Stimulated activated CD8-positive, alpha-beta memory T cell treated with anti-CD3 and anti-CD28 coated beads, Interleukin-15, amount 100 ng/mL, for 48 hours (primary cell): ENCODE measurements at places on chromosomes 1 and 21.

DNA sequence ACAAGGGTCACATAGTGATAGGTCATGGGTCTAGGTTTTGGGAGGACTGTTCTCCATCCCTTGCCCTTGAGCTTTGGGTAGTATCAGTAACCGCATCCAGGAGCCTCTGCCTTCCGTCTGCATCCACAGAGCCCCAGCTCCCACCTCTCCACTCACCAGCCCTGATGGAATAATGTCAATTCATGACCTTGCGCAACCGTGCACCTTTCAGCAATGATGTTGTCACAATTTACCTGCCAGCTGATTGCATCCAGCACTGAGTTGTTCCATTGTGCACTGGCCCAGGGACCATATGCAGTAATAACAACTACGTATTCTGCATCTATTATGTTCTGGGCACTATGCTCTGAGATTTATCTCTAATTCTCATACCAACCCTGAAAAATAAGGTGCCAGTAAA lies 1.4 kb downstream of the CAPN8 start:
- no peak for DNase-seq

- no peak for DNase-seq
Observed at GRCh38 chr1:216825557-216825956, 102.3 kb upstream of the ESRRG start.

DNA sequence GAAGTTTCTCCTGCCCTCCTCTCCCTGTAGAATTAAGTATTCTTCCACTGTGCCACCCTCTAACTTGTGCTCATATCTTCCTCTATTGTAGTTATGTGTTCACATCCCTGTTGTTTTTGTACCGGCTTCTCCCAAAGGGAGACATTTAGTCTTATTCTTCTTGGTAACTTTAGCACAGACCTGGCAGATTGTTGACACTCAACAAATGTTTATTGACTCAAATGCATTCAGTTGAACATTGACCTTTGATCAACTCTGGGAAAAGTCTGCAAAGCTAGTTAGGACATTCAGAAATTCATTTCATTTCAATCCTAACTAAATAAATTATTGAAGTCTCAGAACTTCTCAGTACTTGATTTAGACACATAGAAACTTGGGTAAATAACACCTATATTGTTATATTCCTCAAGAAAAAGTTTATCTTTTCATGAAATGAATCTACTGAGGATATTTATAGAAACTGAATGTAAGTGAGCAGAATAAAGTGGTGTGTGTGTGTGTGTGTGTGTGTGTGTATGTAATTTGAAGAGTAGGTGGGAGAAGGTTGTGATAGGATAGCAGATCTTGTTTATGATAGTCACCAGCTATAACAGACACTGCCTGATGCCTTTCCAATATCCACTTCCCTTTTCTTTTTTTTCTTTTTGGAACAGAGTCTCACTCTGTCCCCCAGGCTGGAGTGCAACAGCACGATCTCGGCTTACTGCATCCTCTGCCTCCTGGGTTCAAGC lies 872.4 kb upstream of the CXADR start:
- no peak for DNase-seq

DNA sequence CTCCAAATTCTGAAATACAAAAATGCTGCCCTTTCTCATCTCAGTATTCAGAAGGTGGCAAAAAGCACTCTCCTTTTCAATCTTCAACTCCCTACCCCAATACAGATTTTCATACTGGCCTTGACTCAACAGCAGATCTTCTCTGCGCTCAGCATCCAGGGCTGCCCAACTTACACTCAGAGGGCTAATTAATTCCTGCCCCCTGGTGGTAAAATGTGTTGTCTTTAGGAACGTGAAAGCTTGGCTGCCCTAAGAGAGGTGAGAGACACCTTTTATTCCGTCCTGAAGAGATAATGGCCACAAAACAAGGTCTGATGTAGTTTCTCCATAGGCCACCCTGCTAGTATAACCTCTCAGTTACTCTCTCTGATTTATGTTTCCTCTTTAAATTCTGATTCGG lies 25.0 kb downstream of the KRTAP24-1 start:
- DNase-seq = no peak

DNA sequence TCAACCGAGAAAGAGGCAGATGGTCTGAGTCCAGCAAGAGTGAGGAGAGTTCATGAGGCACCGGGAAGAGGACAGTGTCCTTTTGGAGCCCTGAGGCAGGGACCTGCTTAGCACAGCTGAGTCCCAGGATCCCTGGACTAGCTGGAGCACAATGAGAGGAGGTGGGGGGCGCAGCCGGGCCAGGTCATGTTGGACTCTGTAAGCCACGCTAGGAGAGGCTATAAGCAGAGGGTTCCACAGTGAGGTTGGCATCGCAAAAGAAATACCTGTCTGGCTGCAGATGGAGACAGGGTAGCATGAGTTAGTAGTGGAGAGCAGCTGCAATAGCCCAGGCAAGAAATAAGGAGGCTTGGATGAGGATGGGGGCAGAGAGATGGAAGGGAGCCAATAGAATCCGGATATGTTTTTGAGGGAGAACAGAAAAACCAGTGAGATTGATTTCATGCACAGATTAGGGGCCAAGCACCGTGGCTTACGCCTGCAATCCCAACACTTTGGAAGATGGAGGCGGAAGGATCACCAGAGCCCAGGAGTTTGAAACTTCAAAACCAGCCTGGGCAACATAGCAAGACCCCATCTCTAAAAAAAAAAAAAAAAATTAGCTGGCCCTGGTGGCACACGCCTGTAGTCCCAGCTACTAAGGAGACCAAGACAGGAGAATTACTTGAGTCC lies 98.2 kb downstream of the DHRS3 start:
- DNase-seq = no peak

DNA sequence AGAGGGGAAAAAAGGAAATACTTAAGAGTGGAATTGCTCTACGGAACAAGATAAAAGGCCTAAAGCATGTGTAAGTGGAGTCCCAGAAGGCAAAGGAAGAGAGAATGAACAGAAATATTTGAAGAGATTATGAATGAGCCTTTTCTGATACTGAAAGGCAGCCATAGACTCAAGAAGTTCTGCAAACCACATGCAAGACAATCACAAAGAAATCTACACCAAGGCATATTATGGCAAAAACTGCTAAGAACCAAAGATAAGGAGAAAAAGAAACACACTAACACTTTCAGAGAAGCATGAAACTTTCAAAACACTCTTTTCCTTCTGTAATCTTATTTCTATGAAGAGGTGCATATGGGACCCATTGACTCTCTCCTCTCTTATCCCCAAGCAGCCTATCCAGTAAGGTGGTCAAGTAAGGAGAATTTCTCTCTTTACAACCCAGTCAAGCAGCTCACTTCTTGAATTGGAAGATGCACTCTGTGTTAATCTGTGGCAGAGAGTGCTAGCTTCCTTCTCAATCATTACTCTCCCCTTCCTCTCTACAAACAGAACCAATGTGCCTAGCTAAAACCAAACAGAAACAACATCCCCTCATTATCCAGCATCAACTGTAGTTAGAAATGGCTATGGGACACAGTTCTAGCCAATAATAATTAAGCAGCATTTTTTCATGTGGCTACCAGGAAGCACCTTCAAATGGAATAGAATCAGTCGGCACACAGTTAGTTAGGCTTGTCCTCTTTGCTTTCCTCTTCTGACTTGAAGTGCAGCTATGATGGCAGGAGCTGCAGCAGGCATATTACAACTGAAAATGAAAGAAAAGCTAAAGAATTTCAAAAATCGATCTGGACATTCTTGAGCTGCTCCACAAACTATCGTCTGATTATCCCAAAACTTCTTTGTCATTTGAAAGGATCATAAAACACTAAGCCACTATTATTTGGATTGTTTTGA lies 25.9 kb downstream of the KRTAP19-8 start:
- no peak for DNase-seq

GRCh38 chr1:203325026-203325417 lies 19.7 kb downstream of the BTG2 start:
- no peak for DNase-seq

DNA sequence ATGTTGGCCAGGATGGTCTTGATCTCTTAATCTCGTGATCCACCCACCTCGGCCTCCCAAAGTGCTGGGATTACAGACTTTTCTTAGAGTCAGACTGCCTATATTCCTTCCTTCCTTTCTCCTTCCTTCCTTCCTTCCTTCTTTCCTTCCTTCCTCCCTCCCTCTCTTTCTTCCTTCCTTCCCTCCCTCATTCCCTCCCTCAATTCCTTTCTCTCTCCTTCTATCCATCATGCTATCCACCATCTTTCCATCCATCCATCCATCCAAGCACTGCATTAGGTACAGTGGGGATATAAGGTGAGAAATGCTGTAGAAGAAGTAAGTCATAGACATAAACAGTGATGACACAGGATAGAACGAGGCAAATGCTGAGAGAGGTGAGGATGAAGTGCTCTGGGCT lies 13.2 kb downstream of the LAMC2 start:
- no peak for DNase-seq
